ENCODE measurements at places on chromosomes 5 and 9. TPM values are rescaled to one million over a fixed set of nuclear protein-coding genes. Genes with fewer than 3 reads are reported as not detected.
A peak's percentile ranks its signal among the peaks of the same experiment; 100 is the strongest.

DNA sequence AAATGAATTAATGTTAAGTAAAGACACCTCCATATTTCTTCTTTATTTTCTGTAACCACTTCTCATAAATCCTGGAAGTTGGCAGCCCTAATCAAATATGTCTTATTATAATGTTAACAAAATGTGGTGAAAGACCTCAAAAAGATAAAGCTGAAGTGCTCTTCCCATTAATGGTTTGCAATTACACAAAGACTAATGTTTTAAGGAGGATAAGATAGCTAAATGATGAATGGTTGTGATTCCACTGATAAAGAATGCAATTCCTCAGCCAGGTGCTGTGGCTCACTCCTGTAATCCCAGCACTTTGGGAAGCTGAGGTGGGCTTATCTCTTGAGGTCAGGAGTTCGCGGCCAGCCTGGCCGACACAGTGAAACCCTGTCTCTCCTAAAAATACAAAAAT lies 125.8 kb upstream of the SNX2 start:
- no peak for DNase-seq

- DNase-seq = no peak
These were observed 51.9 kb upstream of the RNF38 start for GRCh38 chr9:36451949-36452348.

- DNase-seq = no peak
These were observed 179.8 kb downstream of the DCP2 start for GRCh38 chr5:113156271-113156877.

SCGB3A2 gene
- total RNA-seq = not detected

DNA sequence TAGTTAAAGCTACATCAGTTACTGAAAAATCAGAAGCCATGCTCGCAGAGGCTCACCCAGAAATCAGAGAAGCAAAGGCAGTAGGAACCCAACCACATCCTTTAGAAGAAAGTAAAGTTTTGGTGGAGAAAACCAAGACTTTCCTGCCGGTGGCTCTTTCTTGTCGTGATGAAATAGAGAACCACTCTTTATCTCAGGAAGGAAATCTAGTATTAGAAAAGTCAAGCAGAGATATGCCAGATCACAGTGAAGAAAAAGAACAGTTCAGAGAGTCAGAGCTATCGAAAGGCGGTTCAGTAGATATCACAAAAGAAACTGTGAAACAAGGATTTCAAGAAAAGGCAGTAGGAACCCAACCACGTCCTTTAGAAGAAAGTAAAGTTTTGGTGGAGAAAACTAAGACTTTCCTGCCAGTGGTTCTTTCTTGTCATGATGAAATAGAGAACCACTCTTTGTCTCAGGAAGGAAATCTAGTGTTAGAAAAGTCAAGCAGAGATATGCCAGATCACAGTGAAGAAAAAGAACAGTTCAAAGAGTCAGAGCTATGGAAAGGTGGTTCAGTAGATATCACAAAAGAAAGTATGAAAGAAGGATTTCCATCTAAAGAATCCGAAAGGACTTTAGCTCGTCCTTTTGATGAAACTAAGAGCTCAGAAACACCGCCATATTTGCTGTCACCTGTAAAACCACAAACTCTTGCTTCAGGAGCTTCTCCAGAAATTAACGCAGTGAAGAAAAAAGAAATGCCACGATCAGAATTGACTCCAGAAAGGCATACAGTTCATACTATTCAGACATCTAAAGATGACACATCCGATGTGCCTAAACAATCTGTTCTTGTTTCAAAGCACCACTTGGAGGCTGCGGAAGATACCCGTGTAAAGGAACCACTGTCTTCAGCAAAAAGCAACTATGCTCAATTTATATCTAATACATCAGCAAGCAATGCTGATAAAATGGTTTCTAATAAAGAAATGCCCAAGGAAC lies 47.2 kb downstream of the CMYA5 start:
- no peak for DNase-seq

ENTPD2 gene
- total RNA-seq = 8.0 TPM

DNA sequence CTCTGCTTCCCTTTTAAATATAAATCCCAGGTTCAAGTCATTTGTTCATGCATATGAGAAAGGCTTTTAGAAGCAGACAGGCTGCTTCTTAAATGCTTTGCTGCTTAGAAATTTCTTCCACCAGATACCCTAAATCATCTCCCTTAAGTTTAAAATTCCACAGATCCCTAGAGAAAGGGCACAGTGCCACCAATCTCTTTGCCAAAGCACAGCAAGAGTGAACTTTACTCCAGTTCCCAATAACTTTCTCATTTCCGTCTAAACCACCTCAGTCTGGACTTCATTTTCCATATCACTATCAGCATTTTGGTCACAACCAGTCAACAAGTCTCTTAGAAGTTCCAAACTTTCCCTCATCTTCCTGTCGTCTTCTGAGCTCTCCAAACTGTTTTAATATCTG lies 679.8 kb upstream of the FTMT start:
- DNase-seq = no peak

DNA sequence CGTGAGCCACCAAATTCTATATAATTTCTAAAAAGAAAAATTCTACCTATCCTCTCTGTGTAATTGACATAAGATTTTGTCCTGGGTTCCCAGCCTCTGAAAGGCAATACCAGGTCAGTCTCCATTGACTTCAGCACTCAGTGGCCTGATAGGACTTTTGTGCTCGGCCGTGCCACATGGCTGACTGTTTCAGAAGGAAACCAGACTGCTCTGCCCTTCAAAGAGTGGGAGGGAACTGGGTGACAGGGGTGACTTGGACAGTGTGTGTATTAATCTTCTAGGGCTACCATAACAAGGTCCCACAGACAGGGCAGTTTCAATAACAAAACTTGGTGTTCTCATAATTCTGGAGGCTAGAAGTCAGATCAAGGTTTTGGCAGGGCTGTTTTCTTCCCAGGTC lies 43.0 kb downstream of the ARHGAP26 start:
- no peak for DNase-seq

DNA sequence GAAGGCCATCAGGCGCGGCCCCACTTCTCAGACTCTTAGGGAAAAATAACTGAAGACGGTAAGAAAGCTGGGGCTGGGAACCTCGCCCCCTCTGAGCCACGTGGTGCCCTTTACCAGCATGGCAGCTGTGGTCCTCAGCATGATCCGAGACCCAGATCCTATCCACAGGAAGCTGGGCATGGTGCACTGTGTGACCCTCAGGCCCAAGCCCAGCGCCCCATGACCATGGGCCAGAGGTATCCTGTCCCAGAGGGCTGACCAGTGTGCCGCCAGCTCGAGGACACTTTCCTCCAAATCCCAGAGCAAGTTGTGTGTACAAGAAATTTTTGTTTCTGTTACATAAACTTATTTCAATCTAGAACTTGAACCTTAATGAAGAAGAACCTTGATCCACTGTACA lies 28.1 kb downstream of the TERT start:
- DNase-seq = no peak

TRIM32 gene
- 12.3 TPM for total RNA-seq

- no peak for DNase-seq
These were observed 686.5 kb upstream of the DMAC1 start for GRCh38 chr9:8486095-8486494.

GRIN3A gene
- total RNA-seq = 0.49 TPM

DNA sequence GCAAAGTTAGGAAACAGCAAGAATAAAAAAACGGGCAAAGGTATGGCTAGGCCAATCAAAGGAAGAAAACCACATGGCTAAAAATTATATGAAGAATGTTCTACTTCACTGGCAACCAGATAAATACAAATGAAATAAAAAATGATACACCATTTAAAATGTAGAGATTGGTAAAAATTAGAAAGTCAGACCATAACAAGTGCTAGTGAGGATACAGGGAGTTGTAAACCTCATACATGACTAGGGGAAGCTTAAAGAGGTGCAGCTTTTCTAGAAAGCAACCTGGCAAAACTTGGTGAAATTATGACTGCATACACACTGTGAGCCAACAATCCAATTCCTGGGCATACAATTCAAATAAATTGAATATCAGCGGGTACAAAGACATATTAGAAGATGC lies 119.0 kb upstream of the LIFR start:
- DNase-seq = no peak

- no peak for DNase-seq
These were observed 158.3 kb downstream of the GIN1 start for GRCh38 chr5:102961671-102962070.

DNA sequence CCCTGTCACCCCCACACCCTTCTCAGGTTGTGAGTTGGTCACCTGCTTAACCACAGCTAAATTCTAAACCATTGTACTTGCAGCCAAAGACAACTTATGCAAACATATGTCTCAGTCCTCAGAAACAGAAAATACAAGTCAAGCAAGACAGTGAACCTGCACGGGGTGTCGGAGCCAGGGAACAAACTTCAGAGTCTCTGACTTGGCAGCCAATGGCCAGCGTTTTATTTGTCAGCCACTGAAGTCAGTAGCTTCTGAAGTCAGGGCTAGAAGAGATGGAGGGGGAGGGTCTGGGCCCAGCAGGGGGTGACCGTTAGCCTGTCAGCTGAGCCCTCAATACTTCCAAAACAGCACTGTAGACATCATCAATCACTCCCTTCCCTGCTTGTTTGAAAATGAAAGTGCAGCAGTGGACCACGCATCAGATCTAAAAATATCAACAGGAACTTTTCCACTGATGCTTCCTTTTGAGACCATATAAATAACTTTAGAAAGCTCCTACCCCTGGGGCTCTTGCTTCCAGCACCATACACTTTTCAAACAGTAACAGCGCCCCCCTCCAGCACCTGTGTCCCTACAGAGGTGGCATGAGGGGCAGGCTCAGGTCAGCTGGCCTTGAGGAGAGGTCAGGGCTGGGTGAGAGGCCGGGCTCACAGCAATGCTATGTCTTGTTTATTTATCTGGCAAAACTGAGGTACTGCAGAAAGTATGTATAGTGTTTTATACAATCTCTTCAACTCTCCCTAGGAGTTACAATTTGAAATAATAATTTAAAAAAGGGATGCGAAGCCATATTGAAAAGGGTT lies 142.5 kb downstream of the ACER2 start:
- DNase-seq = no peak

GRCh38 chr9:95409650-95410426 lies 92.3 kb upstream of the FANCC start:
- DNase-seq = peak; percentile 81

DNA sequence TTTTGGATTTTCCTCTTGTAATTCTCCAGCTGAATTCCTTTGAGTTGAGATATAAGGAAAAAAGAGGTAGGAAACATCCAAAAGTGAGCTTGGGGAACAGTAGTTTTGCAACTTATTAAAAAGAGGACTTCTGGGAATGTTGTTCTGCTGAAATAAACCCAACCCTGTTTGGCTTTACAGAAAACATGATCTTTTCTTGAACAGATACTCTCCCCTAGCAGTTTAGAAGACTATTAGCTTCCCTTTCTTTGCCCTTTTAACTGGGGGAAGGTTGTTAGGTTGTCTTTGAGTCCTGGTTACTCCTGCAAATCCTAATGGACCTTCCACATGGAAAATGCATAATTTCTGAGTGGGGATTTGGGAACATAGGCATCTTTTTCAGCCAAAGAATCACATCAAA lies 168.7 kb upstream of the RPS23 start:
- peak; percentile 76 for DNase-seq
